ENCODE measurements at places on chromosomes 3 and 15. TPM values are rescaled to one million over a fixed set of nuclear protein-coding genes. Genes with fewer than 3 reads are reported as not detected.

The NANOGP8 gene
- not detected for total RNA-seq

The TNFAIP8L3 gene
- total RNA-seq = not detected

The CYP8B1 gene
- not detected for total RNA-seq

GRCh38 chr15:80607287-80607980 is 87.7 kb upstream of the ABHD17C start:
- no peak for DNase-seq

- no peak for DNase-seq
Measured at GRCh38 chr3:183038221-183038620, 57.9 kb upstream of the DCUN1D1 start.

- no peak for DNase-seq
Measured at GRCh38 chr3:43960448-43960840, 269.7 kb downstream of the ABHD5 start.

The GPR176 gene
- 5.3 TPM for total RNA-seq

DNA sequence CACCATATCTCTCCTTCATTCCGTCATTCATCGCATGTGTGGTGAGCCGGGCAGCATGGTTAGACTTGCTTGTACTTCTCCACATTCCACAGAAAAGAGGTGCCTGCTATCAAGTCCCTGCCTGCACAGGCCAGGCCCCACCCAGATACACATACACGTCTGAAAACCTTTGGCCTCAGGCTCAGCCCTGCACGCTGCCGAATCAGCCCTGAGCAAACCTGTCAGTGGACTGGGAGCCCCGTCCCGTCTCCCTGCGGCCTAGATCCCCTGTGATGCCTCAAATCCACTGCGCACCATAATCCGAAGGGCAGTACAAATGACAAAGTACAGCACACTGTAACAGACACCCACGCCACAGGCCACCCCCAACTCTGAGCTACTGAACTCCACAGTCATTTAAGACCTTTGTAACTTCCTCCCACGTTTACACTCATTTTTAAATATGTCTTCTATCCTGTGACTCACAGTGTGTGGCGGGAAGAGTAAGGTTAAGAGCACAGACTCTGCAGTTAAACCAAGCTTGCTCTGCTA is 67.1 kb downstream of the MB21D2 start:
- no peak for DNase-seq

DNA sequence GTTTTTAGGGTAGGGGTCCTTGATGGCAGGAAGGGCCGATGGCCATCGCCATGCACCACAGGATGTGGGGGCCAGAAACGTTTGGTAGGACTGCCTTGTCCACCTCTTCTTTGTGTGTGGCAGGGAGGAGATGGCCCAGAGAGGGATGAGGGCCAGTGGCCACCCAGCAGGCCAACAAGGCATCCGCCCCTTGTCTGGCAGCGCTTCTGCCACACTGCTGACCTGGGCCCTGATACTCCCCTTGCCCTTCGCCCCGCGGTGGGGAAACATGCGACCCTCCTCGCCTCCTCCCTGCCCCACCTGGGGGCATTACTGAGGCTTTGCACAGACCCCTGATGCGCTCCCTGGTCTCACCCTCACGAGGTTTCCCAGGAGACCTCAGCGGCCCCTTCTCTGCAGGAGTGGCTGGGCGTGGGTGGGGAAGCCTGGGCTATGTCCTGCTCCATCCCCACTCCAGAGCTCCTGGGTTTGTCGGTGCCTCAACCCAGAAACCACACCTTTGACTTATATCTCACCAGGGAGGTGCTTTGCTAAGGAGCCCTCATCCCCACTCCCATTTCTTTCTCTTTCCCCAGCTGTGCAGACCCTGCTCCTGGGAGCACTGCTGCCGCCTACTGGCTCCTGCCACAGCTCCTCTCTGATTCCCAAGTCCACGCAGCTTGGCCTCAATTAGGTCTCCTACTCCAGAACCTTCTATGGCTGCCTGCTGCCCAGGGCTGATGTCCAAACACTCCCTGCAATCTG is 38.7 kb downstream of the FEM1B start:
- DNase-seq = peak; percentile 47

DNA sequence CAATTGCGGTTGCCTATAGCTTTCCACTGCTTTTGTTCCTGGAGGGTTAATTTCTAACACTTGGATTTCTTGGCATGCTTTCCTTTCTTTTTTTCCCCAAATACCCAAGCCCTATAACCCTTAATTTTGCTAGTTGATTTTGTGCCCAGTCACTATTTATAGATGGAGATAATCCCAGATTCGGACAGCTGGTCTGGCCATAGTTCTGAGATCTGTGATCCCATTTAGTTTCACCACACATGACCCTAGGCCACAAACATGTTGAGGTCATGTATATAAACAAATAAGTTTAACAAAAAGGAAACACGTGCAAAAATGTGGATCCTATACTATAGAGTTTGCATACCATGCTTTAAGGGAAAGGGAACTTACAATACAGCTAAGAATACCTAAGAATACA is 111.4 kb downstream of the ZMAT3 start:
- DNase-seq = no peak

- DNase-seq = no peak
Measured at GRCh38 chr3:88133711-88134263, 16.0 kb upstream of the C3orf38 start.

GRCh38 chr3:12309716-12310115 is 20.8 kb downstream of the PPARG start:
- DNase-seq = no peak

DNA sequence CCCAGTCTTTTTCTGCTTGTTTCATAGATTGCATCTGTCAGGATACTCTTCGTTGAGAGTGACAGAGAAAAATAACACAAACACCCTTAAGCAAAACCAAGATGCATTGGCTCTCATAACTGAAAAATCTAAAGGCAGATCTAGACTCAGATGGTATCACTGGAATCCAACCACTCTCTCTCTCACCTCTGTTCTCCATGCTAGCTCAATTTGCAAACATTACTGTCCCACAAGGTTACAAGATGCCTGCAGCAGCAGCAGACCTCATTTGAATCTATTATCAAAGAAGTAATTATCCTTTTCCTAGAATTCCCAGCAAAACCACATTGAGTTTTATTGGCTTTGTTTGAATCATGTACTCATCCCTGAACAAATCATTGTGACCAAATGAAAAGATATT is 19.1 kb upstream of the PCOLCE2 start:
- DNase-seq = no peak

GRCh38 chr15:43249236-43249635 is 17.5 kb downstream of the TGM5 start:
- DNase-seq = no peak

DNA sequence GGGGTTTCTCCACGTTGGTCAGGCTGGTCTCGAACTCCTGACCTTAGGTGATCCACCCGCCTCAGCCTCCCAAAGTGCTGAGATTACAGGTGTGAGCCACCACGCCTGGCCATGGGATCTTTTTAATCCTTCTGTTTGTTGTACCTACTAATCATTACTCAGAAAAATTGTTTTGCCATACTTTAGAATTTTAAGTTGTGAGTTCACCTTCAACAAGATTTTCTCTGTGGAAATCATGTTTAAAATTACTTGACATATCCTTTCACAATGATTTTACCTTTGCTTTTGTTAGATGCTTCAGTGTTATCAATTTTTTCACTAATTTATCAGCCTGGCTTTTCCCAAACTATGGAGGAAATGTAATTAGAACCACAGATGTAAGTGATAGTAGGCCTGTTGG is 11.6 kb upstream of the MECOM start:
- no peak for DNase-seq

The GPR87 gene
- not detected for total RNA-seq

The SPG21 gene
- 64.9 TPM for total RNA-seq

The UBAP1L gene
- total RNA-seq = 31.5 TPM

The CLSTN2 gene
- not detected for total RNA-seq

The SST gene
- total RNA-seq = not detected

DNA sequence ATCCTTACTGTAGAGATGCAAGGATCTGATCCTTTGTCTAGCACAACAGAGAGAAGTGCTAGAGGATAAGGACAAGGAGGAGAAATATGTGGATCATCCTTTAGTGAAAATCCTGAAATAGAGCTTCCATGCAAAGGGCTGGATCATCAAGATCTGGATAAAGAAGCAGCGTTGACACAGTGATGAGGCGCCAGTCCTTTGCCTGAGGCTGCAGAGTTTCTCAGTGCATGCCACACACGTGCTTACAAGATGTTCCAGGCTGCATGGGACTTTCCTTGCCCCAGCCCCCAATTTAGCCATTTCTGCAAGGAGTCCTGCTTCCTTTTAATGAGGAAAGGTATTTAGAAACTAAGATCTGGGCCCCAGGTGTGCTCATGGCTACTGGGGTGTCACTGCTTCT is 7.2 kb upstream of the ABTB1 start:
- no peak for DNase-seq

DNA sequence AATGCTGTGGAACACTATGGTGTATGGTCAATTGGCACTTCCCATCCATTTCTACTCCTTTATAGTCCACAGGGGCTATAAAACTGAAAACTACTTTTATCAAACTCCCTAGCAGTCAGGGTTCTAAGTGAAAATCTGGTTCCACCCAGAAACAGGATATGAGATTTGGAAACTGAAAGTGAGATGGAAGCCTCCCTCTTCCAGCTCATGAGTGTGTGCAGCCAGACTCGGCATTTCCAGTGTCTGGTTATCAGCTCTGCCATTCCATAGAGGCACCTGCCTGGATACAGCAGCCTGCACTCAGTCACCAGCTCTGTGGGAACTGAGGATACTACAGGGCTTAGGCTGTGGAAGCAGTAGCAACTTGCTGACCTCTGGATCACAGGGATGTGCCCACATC is 14.7 kb upstream of the PLA2G4F start:
- no peak for DNase-seq

GRCh38 chr15:33419701-33420100 is 108.9 kb downstream of the RYR3 start:
- DNase-seq = no peak

GRCh38 chr3:174132421-174133042 is 726.6 kb upstream of the NAALADL2 start:
- no peak for DNase-seq

The CHRM5 gene
- total RNA-seq = not detected

DNA sequence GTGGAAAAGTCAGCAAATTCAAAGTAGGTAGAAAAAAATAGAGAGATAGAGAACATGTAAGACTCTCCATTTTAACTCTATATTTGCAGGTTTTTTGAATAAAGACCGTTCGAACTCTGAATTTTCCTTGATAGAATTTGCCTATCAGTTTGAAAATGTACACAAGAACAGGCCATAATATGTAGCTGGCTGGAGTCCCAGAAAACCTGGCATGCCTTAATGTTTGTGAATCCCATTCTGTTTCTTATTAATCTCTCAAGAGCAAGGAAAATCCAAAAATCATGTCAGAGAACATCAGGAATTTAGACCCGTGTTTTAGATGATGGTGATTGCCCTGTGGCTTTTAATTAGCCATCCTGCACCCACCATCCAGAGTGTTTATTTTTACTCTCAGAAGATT is 7.2 kb upstream of the CFAP161 start:
- DNase-seq = no peak

GRCh38 chr3:68088216-68088615 is 433.8 kb upstream of the SUCLG2 start:
- DNase-seq = no peak

DNA sequence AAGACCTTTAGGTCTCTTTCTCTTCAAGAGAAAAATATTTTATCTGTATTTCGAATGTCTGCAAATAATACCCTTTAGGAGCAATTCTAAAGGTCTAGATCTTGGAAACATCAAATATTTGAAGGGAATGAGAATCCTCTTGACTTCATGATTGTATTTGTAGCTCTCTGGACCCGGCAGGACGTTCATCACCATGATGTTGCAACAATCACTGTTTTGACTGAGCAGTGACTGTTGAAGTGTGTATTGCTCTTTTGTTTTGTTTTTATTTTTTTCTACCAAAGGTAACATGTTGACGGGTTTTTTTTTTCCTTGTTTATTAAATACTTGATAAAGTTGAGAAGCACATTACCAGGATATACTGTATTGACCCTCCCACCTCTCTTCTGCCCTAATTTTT is 55.3 kb upstream of the CCR4 start:
- DNase-seq = no peak

The AGTR1 gene
- total RNA-seq = 0.08 TPM

DNA sequence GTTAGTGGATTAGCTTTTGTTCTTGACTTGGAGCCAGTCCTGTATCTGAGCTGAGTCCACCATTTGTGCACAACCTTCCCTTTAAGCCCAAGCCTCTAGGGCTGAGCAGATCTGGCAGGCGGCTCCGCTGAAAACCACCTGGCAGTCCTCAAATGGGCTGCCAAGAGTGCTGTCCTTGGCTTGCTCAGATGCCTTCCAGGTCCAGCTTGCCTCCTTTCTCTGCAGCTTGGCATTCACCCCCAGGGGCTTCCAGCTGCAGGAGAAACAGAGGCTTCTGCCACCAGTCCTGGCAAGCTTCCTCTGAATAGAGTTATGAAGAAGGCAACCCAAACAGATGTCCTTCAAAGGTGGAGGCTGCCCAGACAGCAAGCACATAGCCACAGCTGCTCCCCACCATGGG is 96.7 kb downstream of the LRTM1 start:
- no peak for DNase-seq

DNA sequence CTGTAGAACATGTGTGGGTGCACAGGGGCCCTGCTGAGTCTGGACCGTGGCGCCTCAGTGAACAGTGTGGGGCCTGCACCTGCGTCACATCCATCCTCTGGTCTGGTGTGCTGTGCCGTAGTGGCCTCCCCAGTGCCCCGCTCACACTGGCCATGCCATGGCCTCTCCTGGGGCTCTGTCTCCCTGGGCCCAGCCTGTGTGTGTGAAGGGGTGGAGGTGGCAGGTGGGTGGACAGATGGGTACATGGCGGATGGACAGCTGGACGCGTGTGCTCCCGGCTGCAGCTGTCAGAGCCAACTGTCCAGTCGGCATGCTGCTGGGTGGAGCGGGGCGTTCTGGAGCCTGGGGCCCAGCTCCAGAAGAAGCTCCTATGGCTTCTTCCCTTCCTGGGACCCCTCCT is 17.8 kb downstream of the PLXNA1 start:
- no peak for DNase-seq

The ACAD11 gene
- 14.6 TPM for total RNA-seq
